Endothelial cell (in vitro differentiated cells): ENCODE measurements at places on chromosomes 7 and 10. TPM values are rescaled to one million over a fixed set of nuclear protein-coding genes. Genes with fewer than 3 reads are reported as not detected.

GRCh38 chr10:74650613-74651012 lies 175.8 kb upstream of the KAT6B start:
- DNase-seq, result no peak

DNA sequence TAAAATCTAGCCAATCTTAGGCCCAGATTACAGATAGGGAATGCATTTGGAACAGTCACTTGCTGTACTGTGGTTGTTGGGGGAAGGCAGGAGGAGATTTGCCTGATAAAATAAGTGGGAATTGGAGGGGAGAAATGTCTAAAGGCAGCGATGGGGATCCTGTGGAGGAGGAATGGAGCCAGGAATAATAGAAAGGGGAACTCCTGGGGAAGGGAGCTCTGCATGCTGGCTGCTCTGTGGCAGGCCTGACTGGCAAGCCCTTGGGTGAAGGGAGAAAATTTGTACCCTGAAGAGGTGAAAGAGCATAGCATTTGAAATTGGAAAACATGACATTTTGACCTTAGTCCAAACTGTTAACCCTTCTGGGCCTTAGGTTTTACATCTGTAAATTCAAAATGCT lies 13.7 kb downstream of the MMP21 start:
- DNase-seq, result no peak

- DNase-seq, result no peak
Observed at GRCh38 chr10:86104156-86104555, 262.4 kb downstream of the GRID1 start.

DNA sequence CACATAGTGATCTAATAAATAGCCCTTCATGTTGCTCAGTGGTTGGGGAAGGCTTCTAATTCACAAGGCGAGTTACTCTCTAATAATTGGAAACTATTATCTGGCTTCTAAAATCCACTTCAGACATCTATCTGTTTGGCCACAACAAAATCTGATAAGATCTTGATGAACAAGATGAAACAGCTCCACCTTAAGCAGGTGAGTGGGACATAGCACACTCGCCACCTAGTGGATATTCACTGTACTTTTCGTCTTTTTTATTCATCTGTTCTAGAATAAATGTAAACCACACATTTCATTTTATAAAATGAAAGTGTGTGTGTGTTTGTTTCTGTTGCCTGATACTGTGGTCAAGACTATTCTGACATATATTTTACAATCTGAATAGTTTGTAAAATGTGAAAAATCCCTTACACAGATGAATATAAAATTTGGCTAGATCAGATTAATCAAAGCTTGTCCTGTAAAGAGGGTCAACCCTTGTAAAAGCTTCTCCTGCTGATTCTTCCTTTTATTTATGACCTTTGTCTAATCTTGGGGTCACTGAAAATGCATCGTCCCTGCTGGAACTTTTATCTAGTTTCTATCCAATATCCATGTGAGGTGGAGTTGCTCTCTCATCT lies 26.5 kb upstream of the CNTNAP2 start:
- DNase-seq, result no peak

- DNase-seq, result no peak
Observed at GRCh38 chr7:55970561-55970960, 6.2 kb downstream of the NIPSNAP2 start.

DNA sequence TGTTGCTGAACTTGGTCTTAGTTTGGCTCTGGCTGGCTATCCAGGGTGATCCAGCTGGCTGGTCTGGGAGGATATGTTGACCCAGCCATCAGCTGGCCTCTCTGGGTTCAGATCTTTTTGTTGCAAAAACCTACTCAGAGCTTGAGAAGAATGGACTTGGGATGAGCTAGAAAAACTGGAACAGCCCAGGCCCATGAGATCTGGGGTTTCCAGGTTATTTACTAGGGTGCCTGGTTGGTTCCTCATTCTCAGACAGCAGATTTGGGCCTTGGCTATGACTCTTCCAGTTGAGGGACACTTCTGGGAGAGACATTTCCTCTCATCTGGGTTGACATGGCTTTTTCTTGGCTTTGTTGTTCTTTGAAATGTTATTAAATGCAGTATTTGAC lies 116.6 kb downstream of the ADCY1 start:
- DNase-seq, result no peak

- no peak for DNase-seq
Observed at GRCh38 chr7:123798532-123799188, 46.3 kb upstream of the HYAL4 start.

- DNase-seq, result no peak
Observed at GRCh38 chr10:7329219-7329618, 81.6 kb downstream of the SFMBT2 start.

- DNase-seq, result no peak
Observed at GRCh38 chr10:114766470-114766869, 55.1 kb upstream of the FHIP2A start.

GRCh38 chr10:63376560-63377304 lies 89.0 kb downstream of the JMJD1C start:
- no peak for DNase-seq

GRCh38 chr10:29057822-29058331 lies 231.0 kb upstream of the LYZL1 start:
- DNase-seq, result no peak

- DNase-seq, result no peak
Observed at GRCh38 chr10:72648301-72648700, 22.4 kb upstream of the MICU1 start.

DNA sequence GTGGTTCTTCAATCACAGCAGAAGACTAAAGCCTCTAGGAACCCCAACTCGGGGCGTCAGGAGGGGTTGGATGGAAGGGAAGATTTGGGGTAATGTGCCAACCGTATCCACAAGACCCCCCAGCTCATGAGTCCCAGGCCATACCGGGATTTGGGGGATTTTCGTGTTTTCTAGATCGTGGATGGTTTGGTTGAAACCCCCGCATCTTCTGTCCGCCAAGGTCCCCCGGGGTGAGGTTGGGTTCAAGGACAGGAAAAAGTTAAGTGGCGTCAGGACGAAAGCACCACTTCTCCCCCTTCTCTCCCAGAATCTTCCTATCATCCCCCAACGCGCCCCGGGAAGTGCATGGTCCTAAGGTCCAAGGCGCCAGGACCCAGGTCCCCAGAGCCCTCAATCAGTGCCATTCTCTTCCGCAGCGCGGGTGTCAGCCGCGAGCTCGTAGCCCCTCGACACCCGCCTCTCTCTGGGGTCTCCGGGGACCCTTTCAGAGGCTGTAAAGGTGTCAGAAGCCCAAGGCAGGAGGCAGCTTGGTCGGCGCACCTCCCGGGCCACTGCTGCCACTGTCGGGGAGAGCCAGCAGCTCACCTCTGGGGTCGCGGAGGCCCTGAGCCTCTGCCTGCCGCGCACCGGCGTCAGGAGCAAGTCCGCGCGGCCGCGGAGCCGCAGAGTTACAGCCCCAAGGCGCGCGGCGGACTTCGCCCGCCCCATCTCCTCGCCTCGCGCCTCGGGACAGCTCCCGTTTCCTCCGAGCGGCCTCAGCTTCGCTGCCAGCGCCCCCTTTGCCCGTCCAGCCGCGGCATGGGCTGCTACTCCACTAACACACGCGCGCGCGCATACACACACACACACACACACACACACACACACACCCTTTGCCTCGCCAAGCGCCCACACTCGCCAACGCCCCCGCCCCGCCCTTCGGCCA lies 1.5 kb downstream of the MKX start:
- peak; percentile 54 for DNase-seq

The CYP3A7 gene
- total RNA-seq, result 0.18 TPM

The ZNF853 gene
- total RNA-seq, result 7.9 TPM

The TSPAN12 gene
- total RNA-seq, result 20.3 TPM

The TUBAL3 gene
- not detected for total RNA-seq

The GPR85 gene
- 3.0 TPM for total RNA-seq

The RELN gene
- 2.3 TPM for total RNA-seq

The AZGP1 gene
- not detected for total RNA-seq

The CALY gene
- not detected for total RNA-seq

The AOC1 gene
- total RNA-seq, result 0.41 TPM
